ENCODE measurements at places on chromosomes 3 and 15.

DNA sequence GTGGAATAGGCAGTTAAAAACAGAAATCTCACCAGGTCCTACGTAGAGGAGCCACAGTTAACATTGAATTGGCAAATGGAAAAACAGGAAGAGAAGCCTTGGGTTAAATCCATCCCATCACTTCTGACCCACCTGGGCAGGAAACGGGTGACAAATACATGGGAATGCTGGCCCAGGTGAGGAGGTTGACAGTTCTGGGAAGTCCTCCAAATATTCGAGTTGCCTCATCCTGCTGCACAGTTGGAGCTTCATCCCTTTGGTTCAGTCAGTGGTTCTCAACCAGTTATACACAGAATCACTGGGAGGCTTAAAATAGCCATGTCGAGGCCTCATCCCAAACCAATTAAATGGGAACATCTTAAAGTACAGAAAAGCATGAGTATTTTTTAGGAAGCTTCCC lies 5.3 kb downstream of the MYZAP start:
- DNase-seq: no peak

DNA sequence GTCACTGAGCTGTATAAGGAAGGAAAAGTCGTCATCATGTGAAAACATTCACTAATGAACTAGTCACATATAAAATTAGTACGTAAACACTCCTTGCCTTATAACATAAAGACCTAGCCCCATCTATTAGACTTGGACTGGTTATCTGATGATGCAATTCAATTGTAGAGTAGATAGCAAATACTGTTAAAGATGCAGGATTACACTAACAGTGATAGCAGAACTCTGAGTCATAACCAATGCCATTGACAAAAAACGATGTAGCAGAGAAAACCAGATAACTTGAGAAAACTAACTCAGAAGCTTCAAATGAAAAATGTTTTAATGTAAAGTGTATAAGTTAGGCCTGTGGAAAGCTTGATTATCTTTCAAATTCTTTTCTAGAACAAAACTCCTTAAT lies 132.2 kb downstream of the WDR72 start:
- no peak for DNase-seq

GRCh38 chr3:157319672-157320071 lies 117.0 kb upstream of the PTX3 start:
- DNase-seq: no peak

DNA sequence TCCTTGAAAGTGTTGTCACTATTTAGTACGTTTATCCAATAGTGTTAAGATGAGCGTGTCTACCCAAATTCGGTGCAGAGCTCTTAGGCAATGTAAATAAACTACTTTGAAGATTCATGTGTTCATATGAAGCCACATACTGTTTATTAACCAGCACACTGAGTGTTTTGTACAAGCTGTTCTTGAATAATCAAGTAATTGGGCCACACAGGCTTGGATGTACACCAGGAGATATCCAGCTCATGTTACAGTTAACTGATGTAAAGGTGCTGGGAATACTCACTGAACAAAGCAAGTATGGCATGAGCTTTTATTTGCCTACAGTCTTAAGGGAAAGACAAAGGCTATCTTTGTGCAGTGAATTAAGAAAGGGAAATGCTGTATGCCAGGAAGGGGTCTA lies 632 bp upstream of the DHX36 start:
- no peak for DNase-seq

GRCh38 chr3:63967675-63968611 lies 55.4 kb downstream of the PSMD6 start:
- peak; percentile 52 for DNase-seq

GRCh38 chr15:79378394-79379109 lies 53.6 kb upstream of the MINAR1 start:
- no peak for DNase-seq

DNA sequence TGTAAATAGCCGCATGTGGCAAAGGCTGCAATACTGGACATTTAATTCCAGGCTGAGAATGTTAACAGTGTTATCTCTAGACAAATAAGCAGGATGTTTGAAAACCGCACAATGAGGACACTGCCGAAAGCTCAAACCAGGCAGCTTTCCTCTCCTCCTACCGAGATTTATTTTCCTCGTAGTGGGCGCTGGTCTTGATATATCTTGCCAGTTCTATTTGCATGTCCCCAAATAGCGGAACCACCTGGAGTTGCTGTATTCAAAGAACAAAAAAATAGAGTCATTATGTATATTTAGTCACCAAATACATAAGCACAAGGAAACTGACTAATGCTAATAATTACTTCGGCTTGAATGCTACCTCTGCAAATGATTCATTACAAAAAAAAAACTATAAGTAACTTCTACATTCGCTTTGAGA lies 46.5 kb downstream of the CYFIP1 start:
- no peak for DNase-seq

DNA sequence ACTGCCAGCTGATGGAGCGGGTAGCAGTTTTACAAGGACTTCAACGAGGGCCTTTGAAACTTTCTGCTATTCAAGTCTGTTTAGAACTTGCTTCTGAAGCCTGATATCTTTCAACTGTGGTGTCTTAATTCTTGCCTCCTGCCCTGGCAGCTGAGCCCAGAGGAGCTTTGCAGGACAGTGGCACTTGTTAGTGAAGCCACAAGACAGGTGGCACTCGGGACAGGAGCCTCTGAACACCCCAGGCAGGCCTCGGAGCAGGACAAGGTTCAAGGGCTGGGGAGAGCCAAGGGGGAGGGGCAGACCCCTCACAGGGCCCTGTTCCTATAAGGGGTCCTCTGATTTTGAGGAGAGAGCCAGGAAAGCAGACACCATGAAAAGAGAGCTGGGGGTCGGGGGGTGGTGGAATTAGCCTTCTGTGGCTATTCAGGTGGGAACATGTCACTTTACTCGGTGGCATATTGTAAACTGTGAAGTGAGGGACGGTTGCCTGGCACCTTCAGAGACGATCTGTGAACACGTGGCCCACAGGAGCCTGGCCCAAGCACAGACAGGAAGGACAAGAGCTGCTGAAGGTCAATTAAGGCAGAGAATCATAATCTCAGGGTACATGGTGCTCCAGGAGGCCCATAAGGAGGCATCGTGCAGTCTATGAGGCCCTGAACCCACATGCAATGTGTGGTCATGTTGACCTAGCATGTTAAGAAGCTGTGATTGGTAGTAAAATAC lies 30.1 kb upstream of the KY start:
- DNase-seq: peak; percentile 47

DNA sequence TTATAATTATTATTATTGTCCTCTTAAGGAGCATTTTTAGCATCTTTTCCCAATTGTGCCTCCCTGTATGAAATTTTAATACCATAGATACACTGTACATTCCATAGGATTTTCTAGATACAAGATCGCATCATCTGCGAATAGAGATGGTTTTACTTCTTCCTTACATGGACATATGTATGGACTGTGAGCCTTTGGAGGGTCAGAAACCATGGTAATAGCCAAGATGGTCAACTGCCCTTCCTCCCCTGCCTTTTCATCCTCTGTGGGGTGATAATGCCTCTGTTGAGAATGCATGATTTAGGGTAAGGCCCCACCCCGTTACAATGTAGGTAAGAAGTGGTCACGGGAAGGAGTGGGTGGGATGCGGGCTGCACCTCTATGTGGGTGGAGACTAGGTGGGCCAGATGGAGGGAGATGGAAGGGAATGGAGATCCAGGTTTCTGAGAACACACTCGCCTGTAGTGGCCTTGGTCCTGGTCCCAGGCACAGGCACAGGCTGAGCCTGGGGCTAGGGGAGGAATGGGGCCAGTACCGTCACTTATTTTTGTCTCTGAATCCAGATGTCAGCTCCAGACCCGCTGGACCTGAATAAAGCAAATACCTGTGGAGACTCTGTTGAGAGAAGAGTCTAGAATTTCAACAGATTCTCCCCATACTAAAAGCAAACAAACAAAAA lies 31.7 kb downstream of the GOLGA6A start:
- peak; percentile 17 for DNase-seq

DNA sequence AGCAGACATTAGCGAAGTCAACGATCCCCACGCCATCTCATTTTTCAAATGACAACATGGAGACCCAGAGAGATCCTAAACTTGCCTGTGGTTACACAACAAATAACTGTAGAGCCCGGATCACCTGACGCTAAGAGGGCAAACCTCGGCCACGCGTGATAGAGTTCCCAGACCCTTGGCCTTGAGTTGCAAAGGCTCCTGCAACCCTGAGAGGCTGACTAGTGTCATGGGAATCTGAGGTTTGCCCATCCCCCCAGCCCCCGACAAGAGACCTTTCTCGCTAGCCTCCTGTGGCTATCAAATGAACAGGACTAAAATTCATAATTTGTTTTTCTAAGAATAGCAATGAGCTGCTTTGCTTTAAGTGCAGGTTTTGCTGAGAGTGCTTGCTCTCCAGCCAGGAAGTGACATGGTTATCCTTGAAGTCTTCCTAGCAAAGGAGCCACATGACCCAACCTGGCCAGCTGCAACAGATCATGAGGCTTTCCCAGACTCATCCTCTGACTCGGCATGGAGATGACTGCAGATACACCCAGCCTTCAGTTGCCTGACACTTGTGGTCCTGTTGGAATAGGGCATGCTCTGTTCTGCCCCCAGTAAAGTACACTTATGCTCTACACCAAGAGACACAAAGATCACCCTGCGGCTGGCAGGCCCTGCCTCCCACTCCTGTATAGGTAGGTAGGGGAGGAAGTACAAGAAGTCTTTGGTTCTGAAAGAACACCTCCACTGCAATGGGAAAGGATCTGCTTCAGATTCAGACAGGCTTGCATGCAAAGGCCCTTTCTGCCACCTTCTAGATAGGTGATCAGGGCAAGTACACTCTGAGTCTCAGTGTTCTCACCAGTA lies 36.0 kb downstream of the MCF2L2 start:
- DNase-seq: no peak

GRCh38 chr15:29695489-29696167 lies 126.6 kb downstream of the TJP1 start:
- no peak for DNase-seq

GRCh38 chr3:102002056-102002455 lies 152.7 kb downstream of the NFKBIZ start:
- DNase-seq: no peak

- no peak for DNase-seq
Observed at GRCh38 chr15:96416218-96416933, 85.9 kb downstream of the NR2F2 start.
